Stimulated activated CD8-positive, alpha-beta memory T cell treated with anti-CD3 and anti-CD28 coated beads, Interleukin-4, amount 100 ng/mL, for 1 hour (primary cell): ENCODE measurements at places on chromosomes 2 and 18.

- no peak for DNase-seq
Measured at GRCh38 chr2:8501061-8501720, 180.7 kb upstream of the ID2 start.

DNA sequence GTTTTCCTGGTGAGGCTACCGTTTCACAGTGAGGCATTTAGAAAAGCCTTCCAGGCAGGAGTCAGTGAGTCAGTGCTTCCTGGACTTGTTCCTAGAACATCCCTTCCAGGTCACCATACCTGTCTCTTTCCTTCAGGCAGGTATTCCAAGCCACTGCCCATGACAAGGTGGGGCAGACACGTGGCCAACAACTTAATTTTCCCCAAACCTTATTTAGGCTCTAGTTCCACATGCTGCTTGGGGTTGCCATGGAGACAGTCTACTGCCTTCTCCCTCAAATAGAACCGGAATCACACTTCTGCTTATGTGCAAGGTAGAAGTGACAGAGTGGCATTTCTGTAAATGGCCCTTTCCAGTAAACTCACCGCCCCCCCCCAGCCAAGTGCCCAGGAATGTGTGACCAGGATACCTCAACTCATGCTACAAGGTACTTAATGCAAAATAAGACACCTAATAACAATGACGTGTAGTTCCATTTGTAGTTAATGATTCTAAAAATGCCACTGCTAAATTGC is 258.3 kb downstream of the PRKCE start:
- DNase-seq: no peak

- DNase-seq: no peak
Measured at GRCh38 chr18:55079481-55080355, 120.5 kb upstream of the CCDC68 start.

DNA sequence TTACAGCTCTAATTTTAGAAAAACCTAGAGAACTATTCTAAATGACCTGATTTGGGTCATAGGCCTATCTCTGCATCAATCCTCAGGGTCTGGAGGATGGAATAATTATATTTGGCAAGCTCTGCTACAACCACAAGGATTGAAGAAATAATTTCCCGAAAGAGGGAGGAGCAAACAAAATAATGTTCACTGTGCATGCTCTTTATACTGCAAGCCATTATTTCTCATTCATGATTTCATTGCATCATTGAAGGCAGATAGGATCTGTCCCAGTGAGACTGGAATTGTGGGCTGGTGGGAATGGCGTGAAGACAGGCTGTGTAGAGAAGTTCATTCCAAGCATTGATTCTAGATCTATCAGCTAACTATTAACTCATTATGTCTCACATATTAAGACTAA is 12.7 kb upstream of the MAPRE2 start:
- DNase-seq: no peak

- DNase-seq: no peak
Measured at GRCh38 chr2:165198181-165198580, 5.7 kb downstream of the SCN3A start.

DNA sequence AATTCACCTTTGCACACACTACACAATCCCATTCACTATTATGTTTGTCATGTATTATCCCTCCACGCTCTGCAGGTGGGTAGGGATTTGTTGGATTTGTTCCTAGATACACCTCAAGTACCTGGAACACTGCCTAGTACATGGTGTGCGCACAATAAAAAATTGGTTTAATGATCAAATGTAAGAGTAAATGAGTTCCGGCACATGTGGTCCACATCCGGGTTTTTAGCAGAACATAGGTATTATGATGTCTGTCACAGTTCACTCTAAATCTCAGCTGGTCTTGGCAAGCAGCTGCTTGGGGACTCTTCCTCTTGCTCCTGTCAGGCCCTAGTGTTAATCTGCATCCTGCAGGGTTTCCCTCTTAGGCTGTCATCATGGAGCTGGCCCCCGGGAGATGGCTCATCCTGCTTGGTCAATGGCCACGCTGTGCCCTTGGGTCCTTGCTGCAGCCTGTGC is 21.8 kb upstream of the IL1R1 start:
- DNase-seq: no peak

- no peak for DNase-seq
Measured at GRCh38 chr2:73963385-73964120, 21.2 kb upstream of the TET3 start.

DNA sequence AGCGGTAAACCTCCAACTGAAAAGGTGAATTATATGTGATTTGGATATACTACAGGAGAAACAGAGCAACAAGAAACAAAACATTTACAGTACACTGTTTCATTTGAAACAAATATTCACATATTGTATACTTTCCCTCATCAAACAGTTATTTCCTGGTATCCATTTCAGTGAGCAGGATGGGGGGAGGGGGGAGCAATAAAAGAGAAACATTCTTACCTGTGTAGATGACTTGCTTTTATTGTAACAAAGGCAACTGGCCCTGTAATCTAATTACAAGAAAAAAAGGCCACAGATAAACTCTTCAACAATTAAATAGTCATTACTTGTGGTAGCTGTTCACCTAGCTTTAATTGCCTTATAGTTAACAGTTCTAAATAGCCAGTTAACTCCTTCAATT is 3.9 kb upstream of the PPP1CB start:
- DNase-seq: no peak

GRCh38 chr2:75666911-75667310 is 20.3 kb downstream of the MRPL19 start:
- DNase-seq: no peak

GRCh38 chr18:56890632-56891031 is 239.5 kb downstream of the WDR7 start:
- DNase-seq: no peak

GRCh38 chr2:72292433-72292832 is 144.8 kb upstream of the CYP26B1 start:
- no peak for DNase-seq

DNA sequence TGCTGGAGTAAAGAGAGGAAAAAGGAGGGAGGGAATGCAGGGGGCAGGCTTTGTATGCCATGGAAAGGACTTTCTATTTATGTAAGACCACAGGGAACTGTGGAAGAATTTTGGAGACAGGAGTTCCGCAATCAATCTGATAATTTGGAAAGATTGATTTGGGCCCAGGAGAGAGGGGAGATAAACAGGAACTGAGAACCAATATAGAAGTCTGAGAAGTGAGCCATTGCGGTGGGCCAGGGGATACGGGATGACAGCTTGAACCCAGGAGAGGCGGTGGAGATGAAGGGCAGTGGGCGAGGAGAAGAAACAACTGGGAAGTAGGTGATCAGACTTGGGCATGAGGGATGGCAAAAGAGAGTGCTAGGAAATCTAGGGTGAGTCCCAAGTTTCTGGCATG is 23.7 kb downstream of the RASGRP3 start:
- DNase-seq: no peak

DNA sequence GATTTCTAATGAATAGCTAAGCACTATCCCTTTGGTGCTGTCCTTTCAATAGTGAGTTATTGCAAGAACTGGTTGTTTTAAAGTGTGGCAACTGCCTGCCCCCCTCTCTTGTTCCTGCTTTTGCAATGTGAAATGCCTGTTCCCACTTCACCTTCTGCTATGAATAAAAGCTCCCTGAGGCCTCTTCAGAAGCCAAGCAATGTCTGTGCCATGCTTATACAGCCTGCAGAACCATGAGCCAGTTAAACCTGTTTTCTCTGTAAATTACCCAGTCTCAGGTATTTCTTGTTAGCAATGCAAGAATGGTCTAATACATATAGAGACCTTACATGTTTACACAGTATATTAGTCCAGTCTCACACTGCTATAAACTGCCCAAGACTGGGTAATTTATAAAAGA is 15.0 kb upstream of the METTL21A start:
- no peak for DNase-seq

DNA sequence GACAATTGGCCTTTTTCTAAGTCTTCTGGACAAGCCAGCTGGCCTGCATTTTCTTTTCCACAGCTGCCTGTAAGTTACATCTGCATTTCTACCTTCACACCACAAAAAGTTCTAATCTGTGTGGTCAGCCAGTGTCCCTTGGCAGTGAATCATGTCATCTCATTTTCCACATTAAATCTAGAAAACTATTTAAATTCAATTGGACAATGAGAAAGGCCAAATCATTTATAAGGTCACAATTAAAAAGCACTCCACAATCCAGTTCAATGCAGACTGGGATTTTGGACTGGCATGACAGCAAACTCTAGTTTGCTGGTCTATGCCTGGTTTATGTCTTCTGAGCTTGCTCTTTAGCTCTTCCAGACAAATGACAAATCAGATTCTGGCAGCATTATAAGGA is 494.2 kb upstream of the SPHKAP start:
- DNase-seq: no peak

GRCh38 chr18:62505669-62506494 is 16.9 kb upstream of the ZCCHC2 start:
- DNase-seq: no peak

- no peak for DNase-seq
Measured at GRCh38 chr2:151616760-151617339, 117.4 kb downstream of the NEB start.

GRCh38 chr2:171293661-171294060 is 133.0 kb upstream of the TLK1 start:
- DNase-seq: no peak

GRCh38 chr2:67670747-67671183 is 273.6 kb downstream of the ETAA1 start:
- DNase-seq: no peak

DNA sequence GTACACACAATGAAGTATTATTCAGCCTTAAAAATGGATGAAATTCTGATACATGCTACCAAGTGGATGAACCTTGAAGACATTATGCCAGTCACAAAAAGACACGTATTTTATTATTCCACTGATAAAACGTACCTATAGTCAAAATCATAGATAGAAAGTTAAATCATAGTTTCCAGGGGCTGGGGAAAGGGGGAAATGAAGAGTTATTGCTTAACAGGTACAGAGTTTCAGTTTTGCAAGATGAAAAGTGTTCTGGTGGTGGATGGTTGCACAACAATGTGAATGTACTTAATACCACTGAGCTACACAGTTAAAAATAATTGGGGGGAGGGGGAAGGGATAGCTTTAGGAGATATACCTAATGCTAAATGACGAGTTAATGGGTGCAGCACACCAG is 279.0 kb upstream of the STON1 start:
- no peak for DNase-seq

GRCh38 chr2:61536180-61536571 is 2.0 kb downstream of the XPO1 start:
- DNase-seq: no peak

DNA sequence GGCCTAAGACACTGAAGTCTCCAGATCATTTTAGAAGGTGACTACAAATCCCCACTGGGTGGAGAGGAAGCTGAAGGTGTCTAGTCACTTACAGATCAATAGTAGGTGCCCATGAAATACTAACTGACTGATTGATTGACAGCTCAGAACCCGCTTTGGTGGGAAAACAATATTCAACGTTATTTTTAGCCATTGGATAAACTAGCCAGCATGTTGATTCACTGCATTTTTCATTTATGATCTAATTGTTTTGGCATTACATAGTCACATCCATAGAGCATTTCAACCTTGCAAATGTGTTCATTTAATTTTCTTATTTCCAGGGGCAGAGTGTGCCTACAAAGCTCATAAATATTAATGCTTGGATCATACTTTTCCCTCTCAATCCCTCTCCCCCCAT is 162.3 kb downstream of the MREG start:
- no peak for DNase-seq

- DNase-seq: no peak
Measured at GRCh38 chr2:217803653-217803960, 199.2 kb downstream of the TNS1 start.

- DNase-seq: no peak
Measured at GRCh38 chr2:217929757-217930707, 72.8 kb downstream of the TNS1 start.

GRCh38 chr2:226995625-226996041 is 159.8 kb downstream of the RHBDD1 start:
- DNase-seq: no peak

- no peak for DNase-seq
Measured at GRCh38 chr2:3189076-3189591, 188.5 kb downstream of the EIPR1 start.

- DNase-seq: no peak
Measured at GRCh38 chr2:49687918-49688317, 533.6 kb upstream of the FSHR start.

DNA sequence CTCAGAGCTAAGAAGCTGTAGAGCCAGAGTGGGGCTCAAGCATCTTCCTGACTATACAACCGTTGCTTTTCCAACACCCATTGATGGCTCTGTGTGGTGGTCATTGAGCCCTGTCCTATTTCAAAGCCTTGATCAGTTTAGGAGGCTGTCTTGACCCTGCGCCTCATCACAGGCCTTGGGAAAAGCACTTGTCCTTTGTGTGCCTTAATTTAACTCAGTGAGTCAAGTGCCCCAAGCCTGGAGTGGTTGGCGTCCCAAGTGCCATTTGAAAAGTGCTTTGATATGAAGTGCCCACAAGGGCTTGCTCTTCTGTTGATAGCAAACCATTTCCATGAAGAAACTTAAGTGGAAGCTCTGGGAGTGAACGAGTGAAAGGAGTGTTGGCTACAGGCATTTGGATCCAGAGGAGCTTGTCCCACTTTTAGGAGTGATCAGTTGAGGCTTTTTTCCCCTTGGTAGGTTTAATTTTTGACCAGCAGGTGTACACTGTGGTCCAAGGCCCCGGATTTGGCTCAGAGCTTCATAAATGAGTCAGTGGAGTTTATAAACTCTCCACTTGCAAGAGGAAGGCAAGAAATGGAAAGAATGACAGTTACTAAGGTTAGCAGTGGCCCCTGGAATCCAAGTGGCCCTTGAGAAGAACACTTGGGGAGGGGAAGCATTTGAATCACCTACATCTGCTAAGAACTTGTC is 50.3 kb downstream of the ACTR2 start:
- DNase-seq: no peak

GRCh38 chr18:48376406-48376805 is 32.8 kb downstream of the ZBTB7C start:
- DNase-seq: no peak

GRCh38 chr2:232204457-232204931 is 174.1 kb upstream of the ALPP start:
- no peak for DNase-seq

DNA sequence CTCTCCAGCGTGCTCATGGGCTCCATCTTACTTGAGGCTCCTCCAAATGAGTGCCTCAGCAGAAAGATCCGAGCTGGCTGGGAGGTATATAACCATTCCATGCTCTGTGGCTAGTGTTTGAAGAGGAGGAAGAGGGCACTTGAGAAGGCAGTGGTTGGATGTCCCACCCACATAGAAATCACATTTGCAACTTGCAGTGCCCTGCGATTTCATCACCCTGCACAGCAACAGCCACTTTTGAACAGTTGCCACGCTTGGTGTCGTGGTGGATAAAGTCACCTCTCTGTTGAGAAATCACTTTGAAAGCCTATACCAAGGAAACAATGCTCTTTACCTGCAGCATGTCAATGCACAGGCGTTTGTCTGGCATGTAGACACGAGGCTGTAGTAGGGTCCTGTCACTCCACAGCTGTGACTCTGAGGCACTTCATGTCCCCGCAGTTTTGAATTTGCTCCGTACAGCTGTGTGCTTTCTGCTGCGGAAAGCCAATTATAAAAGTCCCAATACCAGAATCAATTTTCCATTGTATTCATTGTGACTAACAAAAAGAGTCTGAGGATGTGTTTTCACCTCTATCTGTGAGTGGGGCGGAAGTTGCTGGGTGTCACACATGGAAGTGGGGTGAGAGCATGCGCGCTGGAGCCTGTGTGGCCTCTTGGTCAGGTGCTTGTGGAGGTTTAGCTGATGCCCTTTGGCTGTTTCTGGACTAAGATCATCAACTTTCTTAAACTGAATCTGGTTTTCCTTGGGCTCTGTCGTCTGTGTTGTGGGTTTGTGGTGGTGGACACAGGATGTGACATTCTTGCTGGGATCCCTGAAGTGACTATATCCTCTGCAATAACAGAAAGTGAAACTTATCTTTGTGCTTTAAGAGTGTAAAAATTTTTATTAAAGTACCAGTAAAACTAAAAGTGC is 2.8 kb downstream of the CNDP2 start:
- peak; percentile 56 for DNase-seq
